ENCODE measurements at places on chromosomes 6 and 20.
A peak's percentile ranks its signal among the peaks of the same experiment; 100 is the strongest.

- DNase-seq, result no peak
Observed at GRCh38 chr6:170274713-170275560, 15.9 kb downstream of the DLL1 start.

GRCh38 chr6:143806282-143807102 is 36.6 kb upstream of the LTV1 start:
- no peak for DNase-seq

- no peak for DNase-seq
Observed at GRCh38 chr6:3531481-3531880, 74.6 kb upstream of the SLC22A23 start.

GRCh38 chr20:48366230-48366629 is 461.6 kb downstream of the PREX1 start:
- DNase-seq, result no peak

- no peak for DNase-seq
Observed at GRCh38 chr6:169837529-169838250, 86.3 kb downstream of the ERMARD start.

DNA sequence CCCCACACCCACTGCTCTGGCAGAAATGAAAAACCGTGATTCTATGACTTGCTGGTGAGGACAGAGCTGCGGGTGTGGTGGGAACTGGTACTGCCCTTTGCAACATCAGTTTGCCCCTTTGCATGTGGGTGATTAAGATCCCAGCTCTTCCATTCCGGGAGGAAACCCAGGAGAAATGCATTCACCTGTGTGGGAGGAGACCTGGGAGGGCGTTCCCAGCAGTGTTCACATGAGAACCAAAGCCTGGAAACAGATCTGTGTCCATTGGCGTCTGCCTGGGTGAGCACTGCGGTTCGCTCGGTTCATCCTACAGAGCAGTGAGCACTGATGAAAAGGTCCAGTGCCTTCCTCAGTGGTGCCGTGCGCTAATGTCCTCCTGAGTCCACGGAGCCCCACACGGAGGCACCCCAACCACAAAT is 89.7 kb downstream of the SMOC2 start:
- DNase-seq, result no peak

- DNase-seq, result no peak
Observed at GRCh38 chr20:23214903-23215302, 128.8 kb upstream of the CD93 start.

GRCh38 chr6:157455731-157456523 is 74.9 kb downstream of the ZDHHC14 start:
- DNase-seq, result no peak

- DNase-seq, result no peak
Observed at GRCh38 chr6:142307963-142308748, 6.3 kb downstream of the ADGRG6 start.

- DNase-seq, result no peak
Observed at GRCh38 chr20:1872459-1873097, 22.6 kb upstream of the SIRPA start.

- DNase-seq, result no peak
Observed at GRCh38 chr6:136411453-136412354, 122.1 kb upstream of the BCLAF1 start.

- DNase-seq, result no peak
Observed at GRCh38 chr6:85747093-85747492, 104.4 kb upstream of the SYNCRIP start.

- no peak for DNase-seq
Observed at GRCh38 chr6:75755704-75756103, 6.7 kb downstream of the MYO6 start.

GRCh38 chr20:8116067-8116811 is 15.8 kb upstream of the PLCB1 start:
- no peak for DNase-seq

DNA sequence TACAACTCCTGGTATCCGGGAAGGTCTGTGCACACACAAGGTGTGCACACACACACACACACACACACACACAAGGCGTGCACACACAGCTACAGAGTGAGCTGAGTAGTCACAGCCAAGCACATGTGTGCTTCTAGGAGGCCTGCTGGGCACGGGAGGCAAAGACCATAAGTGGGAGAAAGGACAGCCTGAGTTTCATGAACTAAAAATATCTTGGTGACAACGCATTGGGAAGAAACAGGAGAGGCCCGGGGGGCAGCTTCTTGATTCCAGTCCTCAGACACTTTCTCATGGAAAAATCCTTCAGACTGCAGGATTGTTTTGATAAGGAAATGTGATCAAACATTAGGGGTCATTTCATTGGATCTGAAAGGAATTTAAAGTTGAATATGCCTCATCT is 2.6 kb downstream of the TRAF3IP2 start:
- DNase-seq, result no peak

DNA sequence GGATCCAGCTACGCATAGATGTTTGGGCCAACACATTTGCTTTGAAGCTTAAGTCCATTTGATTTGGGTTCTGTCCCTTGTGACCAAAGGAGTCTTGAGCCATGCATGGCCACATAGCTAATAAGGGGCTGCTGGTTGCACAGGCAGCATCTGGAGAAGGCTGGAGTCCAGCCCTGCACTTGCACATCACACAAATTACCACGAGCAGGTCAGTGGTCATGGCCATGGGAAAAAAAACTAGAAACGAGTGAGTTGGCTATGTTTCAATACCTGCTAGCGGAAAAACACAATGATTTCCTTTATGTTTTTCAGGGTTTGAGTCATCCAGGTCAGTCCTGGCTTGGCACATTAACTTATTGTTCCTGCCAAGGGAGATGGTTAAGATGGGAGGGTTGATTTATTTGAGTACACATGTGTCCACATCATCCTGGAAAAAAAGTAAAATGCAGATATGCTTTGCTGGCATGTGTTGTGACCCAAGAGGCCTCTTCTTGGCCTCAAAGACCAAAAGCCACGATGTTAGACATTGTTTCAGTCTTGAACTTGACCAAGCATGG is 5.6 kb upstream of the STX16 start:
- DNase-seq, result peak; percentile 21

DNA sequence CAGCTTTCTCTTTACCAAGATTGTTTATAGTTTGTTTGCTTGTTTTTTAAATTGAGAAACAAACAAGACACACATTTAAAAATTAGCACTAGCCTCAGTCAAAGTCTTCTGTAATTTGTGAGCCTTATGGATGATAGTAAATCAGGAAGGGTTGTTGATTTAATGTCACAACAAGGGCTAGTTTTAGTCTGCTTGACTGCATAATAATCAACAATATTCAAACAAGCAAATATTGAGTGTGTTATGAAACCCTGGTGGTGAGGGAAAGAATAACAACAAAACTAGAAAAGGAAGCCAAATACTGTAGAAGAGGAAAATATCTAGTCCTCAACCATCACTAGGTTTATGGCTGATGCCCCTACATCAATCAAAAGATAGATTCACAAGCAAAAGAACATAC is 228.6 kb downstream of the TBC1D7 start:
- DNase-seq, result no peak

GRCh38 chr6:158707120-158707820 is 57.4 kb downstream of the SYTL3 start:
- peak; percentile 70 for DNase-seq

DNA sequence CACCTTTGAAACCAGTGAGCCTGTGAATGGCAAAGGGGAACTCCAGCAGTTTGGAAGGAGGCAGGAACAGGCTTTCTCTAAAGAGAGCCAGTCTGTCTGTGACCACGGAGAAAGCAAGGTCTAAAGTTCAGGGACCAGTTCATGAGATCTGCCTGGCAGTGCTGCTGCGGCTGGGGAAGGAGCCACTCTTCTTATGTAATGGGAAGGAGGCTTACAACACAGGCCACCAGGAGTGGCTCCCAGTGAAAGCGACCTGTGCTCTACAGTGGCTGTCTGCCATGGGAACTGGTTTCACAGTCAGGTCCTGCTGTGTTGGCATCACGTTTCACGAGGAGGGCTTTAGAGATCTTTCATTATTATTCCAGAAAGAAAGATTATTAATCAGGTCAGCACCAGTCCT is 291.9 kb upstream of the PRDM1 start:
- peak; percentile 58 for DNase-seq

DNA sequence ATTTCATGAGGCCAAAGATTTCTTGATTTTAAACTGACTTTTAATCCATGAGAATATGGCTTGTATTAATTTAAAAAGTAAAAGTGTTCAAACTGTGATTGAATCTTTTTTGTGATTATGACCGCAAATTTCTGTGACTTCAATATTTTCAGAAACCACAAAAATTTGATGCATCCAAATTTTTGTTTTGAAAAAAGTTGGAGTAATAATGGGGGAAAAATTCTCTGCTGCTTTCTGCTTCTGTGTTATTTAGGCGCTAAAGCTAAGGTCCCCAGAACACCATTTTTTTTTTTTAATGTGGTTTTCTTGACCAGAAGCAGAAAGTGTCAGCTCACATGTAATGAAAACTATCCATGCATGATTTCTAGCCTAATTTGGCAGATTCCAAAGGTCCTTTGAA is 65.3 kb downstream of the GRIK2 start:
- no peak for DNase-seq

DNA sequence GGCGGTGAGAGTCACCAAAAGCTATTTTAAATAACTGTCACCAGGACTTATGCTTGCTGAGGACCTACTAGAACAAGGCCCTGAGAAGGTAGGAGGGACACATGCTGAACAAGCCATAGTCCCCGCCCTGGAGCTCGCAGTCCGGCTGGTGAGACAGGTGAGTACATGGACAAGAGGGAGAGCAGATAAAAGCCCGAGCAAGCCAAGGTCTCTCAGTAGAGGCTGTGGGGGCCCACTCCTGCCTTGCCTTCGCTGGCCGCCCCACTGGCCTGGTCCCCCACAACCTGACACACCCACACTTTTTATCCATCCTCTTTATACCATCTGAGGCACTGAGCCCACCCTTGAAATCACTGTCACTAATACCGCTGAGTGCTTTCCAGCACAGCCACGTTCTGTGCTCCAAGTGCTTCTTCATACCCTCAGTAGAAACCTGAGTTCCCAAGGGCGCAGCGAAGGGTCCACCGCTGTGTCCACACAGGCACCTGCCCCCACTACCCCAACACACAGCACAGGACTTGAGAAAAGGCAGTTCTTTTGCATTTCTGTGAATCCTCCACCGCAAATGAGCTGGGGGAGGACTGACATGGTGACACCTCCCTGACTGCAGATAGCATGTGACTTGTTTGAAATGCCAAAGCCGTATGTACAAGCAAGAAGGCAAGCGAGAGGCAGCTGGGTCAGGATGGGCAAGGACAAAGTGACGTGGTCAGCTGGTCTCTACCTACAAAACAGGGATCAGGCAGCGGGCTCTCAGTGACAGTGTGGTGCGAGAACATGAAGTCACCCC is 12.1 kb downstream of the DDRGK1 start:
- DNase-seq, result no peak

- no peak for DNase-seq
Observed at GRCh38 chr20:9928281-9928737, 89.4 kb upstream of the PAK5 start.

- DNase-seq, result no peak
Observed at GRCh38 chr6:42038811-42039408, 11.4 kb upstream of the TAF8 start.

DNA sequence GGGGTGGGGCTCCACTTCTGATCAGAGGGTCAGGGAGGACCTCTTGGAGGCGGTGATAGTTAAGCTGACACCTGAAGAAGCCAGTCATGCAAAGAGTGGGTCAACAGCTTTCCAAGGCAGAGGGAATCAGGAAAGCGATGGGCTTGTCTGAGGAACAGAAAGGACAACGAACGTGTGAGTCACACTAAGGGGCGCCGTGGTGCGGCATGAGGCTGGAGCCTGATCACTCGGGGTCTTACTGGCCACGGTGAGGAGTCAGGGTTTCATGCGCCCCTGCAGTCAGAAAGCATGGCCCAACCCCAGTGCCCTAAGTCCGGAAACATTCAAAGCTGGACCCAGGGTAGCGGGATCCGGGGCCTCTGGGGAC is 50.6 kb upstream of the SLC32A1 start:
- DNase-seq, result no peak

DNA sequence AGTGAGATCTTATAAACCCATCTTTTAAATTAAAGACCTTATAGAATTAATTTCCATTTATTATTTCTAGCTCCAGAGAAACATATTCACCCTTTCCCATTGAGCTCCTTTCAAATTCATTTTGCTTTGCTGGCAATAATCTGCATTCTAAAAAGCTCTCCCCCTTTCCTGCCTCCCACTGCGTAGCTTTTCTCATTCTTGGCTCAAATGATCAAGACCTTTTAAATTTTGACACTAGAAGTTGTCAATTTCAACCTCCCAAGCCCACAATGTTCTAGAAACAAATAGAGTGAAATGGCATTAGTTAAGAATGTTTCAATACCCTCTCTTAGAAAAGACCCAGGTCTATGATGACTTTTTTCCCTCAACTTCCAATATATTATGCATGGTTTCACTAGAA is 186.9 kb downstream of the AKAP7 start:
- no peak for DNase-seq

- peak; percentile 9 for DNase-seq
Observed at GRCh38 chr6:142542704-142543233, 241.0 kb downstream of the ADGRG6 start.

DNA sequence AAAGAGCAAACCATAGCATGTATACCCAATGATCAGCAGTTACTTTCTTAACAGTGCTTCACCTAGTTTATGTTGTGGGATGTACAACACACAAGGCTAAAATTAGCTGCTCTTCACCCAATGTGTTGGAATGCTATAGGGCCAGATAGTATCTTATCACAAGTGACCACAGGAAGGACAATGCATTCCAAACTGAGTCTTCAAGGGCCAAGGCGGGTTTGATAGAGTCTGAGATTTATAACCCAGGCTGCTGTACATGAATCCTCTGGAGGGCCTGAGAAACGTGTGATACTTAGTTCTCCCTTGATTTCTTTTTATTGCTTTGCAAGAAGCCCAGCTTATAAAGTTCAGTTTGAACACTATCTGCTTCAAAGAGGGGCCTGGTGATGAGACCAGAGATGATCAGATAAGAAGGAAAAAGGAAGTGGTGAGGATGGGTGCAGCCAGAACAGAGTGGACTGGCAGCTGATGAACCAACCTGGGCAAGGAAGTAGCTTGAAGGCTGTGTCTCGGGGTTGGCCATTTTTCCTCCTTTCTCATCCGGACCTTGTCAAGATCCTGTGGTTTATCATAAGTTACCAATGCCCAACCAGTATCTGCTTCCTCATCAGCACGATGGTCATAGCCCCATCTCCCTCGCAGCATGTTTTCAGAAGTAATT is 62.2 kb upstream of the BMP2 start:
- DNase-seq, result peak; percentile 35

DNA sequence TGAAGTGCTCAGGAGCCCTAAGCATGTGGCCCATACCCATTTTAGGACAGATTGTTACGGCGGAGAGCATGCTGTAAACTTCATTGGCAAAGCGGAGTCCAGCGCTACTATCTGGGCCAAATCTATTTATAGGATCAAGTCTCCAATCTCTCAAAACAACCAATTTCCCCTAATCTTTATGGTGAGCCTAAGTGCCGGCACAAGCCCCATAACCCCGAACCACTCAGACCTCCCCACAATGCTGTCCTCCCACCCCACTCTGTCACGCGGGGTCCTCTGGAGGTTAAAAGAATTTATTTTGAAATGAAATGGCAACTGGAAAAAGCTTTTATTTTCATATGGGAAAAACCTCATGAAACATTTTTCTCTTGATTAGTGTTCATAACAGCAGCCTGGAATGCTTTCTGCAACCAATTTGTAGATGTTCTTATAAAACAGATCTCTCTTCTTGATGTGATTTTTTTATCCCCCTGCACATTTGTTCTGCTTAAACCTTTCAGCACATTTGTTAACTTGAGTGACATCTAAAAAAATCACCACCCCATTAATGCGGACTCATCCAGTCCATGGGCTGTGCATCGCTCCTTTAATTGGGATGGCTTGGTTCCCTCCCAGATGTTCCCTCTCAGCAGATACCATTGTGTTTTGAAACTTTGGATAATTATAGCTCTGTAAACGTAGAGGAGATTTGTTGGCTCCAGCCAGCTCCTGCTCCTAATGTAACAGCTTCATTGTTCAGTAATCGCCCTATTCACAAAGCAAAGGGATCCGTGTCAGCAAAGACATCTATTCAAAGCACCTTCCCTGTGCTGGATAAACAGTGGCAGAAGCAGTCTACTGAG is 323.6 kb downstream of the CD83 start:
- no peak for DNase-seq

All from LoVo (cell line).